ENCODE measurements at places on chromosomes 11 and 22. TPM values are rescaled to one million over a fixed set of nuclear protein-coding genes. Genes with fewer than 3 reads are reported as not detected.

VWCE gene
- 0.33 TPM for total RNA-seq

CLMP gene
- total RNA-seq: 210 TPM

ESAM gene
- 10.8 TPM for total RNA-seq

KIF18A gene
- total RNA-seq: 0.23 TPM

MRGPRE gene
- total RNA-seq: 0.46 TPM

TSSK2 gene
- not detected for total RNA-seq

CNGA4 gene
- total RNA-seq: not detected

SUSD2 gene
- 10.0 TPM for total RNA-seq

DUSP8 gene
- total RNA-seq: 6.2 TPM

RCN1 gene
- 51.5 TPM for total RNA-seq

LMNTD2 gene
- 3.1 TPM for total RNA-seq

DNA sequence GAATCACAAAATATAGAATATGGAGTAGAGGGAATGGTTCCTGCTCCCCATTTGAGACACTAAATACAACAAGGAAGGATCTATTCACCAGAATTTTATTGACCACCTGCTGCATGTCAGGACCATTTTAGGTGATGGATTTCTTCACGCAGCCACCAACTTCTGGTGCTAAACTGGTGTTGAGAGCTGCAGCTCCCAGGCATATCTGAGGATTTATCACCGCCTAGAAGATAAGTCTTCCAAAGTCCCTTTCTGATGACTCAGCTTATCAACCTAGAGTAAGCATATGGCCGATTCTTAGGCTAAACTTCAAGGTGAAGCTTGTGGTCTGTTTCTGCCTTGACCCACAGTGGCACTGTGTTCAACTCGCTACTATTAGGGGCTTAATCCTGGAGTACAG lies 6.7 kb downstream of the DDI1 start:
- no peak for DNase-seq

DNA sequence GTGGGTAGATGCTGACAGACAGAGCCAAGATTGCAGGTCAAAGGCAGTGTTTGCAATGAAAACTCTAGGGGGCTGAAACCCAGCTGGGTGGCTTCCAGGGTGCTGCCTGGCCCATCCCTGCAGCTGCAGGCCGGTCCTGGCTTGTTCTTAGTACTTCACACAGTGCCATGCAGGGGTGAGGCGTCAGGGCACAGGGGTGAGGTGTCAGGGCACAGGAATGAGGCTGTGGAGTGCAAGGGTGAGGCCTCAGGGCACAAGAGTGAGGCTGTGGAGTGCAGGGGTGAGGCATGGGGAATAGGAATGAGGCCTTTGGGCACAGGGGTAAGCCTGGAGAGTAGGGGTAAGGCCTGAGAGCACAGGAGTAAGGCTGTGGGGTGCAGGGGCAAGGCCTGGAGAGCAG lies 337.6 kb downstream of the TBC1D22A start:
- no peak for DNase-seq

- no peak for DNase-seq
These were observed 50.4 kb upstream of the SEPTIN5 start for GRCh38 chr22:19663821-19664355.

DNA sequence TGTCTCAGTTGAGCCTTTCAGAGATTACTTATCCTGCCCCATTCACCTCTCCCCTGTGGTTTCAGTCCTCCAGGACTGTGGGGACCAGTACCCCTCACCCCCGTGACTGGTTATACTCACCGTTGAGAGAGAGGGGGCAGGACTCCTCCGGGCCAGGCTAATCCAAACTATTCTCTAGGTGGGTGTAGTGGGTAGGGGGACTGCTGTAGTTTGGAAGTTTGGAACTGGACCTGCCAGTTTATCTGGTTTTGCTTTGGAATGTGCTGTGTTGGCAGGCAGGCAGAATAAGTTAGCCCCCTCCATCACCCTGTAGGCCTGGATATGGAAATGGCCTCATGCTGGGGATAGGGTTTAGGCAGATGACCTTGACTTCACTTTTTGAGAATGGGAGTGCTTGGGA lies 13.5 kb downstream of the TEAD1 start:
- no peak for DNase-seq

- no peak for DNase-seq
These were observed 22.1 kb downstream of the LMO2 start for GRCh38 chr11:33869481-33870422.

GRCh38 chr11:116384407-116384806 lies 388.4 kb downstream of the BUD13 start:
- DNase-seq: no peak

- no peak for DNase-seq
These were observed 32.2 kb upstream of the BID start for GRCh38 chr22:17806437-17806836.

- peak; percentile 90 for DNase-seq
These were observed 1.2 kb downstream of the DCHS1 start for GRCh38 chr11:6654281-6655019.

GRCh38 chr11:79663017-79663416 lies 222.2 kb upstream of the TENM4 start:
- DNase-seq: no peak

- DNase-seq: no peak
These were observed 86.8 kb downstream of the DEPDC5 start for GRCh38 chr22:31840585-31840984.

DNA sequence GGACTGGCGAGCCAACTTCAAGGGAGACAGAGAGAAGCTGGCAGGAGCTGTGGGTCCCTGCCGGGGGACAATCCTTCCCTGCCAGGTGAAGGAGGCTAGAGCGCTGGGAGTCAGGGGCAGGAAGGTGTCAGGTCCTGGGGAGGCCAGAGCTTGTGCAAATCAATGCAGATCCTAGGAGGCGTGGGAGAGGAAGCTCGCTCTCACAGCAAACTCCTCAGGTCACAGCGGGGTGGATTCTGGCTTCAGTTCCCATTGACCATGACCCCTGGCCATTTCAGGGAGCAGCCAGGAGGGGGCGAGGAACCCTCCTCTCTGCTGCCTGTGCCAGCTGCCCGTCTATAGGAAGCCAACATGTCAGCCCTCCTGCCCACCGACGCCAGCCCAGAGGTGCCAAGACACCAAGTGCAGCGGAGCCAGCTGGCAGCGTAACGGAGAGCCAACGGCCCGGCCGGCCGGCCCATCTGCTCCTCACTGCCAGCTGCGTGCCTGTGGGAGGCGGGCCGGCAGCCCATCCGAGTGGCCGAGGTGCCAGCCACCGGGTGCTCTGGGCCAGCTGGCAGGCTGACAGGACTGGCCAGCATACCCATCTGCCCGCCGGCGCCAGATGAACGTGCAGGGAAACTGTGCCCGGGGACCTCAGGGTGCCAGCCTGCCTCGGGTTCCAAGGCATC lies 374.8 kb downstream of the MIAT start:
- no peak for DNase-seq

DNA sequence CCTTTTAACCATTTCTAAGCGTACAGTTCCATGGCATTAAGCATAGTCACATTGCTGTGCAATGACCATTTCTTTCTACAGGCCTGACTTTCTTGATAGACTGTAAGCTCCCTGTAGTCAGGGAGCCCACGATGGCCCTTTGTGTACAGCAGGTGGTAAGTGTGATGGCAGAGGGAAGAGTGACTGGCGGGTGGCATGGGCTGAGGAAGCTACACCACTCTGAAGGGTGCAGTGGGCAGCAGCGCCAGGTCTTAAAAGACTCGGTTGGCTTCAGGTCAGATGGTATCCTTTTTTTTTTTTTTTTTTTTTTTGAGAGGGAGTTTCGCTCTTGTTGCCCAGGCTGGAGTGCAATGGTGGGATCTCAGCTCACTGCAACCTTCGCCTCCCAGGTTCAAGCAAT lies 1.6 kb downstream of the PPM1F start:
- no peak for DNase-seq

GRCh38 chr22:23467721-23468294 lies 112.3 kb downstream of the IGLL1 start:
- DNase-seq: peak; percentile 53

- DNase-seq: no peak
These were observed 29.2 kb downstream of the ADAMTS15 start for GRCh38 chr11:130477586-130478203.

- no peak for DNase-seq
These were observed 44.4 kb upstream of the BARX2 start for GRCh38 chr11:129331217-129331616.

GRCh38 chr22:30272781-30273601 lies 6.3 kb upstream of the OSM start:
- no peak for DNase-seq

DNA sequence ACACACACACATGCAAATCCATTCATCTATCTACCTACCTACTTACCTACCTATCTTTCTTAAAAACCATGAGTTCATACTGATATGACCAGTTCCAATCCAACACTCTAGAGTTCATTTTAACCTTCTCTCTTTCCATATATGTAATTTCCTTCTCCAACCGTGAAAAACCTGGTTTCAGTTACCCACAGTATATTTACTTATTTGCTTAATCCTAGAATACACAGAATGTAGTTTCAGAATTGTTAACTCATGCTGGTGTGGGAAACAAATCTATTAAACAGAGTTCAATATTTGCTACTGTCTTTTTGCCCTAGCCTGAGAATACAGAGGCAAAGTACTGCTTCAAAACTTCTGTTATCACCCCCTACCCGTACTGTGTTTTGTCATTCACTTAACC lies 101.3 kb downstream of the RRM1 start:
- no peak for DNase-seq

GRCh38 chr22:42410708-42411107 lies 21.5 kb downstream of the NFAM1 start:
- no peak for DNase-seq

- DNase-seq: no peak
These were observed 7.0 kb upstream of the CASTOR1 start for GRCh38 chr22:30296324-30296723.

DNA sequence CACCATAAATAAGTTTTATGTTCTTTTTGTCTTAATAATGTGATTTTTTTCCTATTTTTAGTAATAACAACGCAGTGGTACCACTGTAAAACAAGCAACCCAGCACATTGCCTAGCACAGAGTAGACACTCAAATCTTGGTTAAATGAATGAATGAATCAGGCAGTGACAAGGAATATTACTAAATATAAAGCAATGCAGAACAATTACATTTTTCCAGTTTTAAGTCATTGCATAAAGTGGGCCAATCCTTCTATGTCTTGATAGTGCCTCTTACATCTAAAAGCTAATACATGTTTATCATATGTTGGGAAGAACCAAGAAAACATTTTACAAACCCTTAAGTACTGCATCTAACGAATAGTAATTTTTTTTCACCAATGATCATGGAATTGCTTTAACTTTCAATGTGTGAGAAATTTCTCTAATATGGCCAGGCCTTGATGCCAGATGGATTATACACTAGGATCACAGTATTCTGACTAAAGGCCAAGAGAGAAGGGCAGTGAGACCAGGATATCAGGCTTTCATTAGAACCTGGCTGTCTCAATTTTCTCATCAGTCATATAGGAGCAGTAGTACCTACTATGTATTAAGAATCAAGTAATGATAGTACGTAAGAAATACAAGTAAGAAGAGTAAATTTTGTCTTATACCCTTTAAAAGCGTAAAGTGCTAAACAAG lies 88.5 kb downstream of the TRIM44 start:
- DNase-seq: no peak

DNA sequence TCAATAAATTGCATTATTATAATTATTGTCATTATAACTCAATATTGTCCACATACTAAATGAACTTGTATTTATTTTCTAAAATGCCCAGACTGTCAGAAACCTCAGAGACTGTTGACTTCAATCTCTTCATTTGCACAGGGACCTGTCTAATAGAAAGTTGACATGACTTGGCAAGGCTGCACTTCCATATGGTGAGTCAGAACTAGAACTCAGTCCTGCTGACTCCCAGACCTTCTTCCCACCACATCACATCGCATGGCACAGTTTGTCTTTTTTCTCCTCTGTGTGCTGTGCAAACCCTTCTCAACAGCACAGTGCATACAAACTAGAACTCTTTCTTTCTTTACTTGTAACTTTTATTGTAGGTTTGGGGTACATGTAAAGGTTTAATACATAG lies 215.1 kb upstream of the BLID start:
- no peak for DNase-seq

GRCh38 chr22:43828998-43829782 lies 17.1 kb upstream of the EFCAB6 start:
- peak; percentile 95 for DNase-seq

- no peak for DNase-seq
These were observed 57.3 kb downstream of the ELMOD1 start for GRCh38 chr11:107648242-107648641.

DNA sequence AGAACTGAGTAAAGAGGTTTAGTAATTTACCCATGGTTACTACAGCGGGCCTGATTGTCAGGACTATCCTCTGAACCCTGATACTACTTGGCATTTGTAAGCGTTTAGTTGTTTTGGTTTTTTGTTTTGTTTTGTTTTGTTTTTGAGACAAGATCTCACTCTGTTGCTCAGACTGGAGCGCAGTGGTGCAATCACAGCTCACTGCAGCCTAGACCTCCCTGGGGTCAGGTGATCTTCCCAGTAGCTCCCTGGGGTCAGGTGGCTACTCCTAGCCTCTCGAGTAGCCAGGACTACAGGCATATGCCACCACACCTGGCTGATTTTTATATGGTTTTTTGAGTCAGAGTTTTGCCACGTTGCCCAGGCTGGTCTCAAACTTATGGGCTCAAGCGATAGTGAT lies 118.6 kb downstream of the WNT11 start:
- no peak for DNase-seq

GRCh38 chr11:132056689-132057088 lies 686.3 kb downstream of the NTM start:
- DNase-seq: no peak

DNA sequence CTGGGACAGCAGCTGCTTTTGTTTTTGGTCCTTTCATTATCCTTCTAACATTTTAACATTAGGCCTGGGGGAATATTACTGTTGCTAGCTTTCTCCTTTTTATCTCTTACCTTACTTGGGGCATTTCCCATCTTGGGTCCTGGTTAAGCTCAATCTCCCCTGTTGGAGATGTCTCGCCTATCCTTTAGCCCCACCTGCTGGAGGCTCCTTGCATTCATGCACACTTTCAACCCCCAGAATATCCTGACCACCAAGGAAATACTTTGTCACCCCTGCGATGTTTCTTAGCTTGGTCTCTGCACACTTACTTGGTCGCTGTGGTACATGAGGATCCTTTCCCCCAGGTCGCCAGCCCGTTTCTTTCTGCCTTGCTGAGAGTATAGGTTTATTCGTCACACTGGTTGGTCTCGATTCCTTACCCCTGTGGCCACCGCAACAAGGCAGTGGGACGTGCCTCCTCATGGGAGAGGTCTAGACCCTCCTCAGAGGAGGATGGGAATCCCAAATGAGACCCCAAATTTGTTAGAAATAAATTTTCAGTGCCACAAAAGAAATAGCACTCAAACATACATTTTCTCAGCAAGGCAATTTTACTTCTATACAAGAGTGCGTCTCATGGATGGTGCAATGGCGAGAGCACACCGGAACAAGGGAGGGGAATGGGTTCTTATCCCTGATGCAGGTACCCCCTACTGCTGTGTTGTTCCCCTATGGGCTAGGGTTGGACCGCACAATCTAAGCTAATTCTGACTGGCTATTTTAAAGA lies 5.4 kb upstream of the TXN2 start:
- DNase-seq: no peak

GRCh38 chr22:32536352-32536751 lies 61.7 kb downstream of the FBXO7 start:
- no peak for DNase-seq
